ENCODE measurements at places on chromosomes 5 and 9.
A peak's percentile ranks its signal among the peaks of the same experiment; 100 is the strongest.

DNA sequence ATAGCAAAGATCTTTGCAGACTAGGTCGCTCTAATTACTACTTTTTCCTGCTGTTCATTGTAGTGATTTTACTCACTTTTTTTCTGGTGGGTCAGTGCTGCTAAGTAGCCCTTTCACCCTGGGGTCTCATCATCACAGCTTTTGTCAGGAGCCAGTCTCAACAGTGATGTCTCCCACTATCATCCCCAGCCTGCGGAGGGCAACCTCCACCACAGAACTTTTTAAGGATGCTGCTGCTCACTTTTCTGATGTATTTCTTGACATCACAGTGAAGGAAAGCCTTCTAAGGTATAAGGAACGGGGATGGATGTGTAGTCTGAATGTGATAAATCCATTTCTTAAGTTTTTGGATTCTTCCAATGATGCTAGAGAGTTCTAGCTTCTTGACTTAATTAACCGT is 242.5 kb upstream of the RIOK2 start:
- DNase-seq: no peak

DNA sequence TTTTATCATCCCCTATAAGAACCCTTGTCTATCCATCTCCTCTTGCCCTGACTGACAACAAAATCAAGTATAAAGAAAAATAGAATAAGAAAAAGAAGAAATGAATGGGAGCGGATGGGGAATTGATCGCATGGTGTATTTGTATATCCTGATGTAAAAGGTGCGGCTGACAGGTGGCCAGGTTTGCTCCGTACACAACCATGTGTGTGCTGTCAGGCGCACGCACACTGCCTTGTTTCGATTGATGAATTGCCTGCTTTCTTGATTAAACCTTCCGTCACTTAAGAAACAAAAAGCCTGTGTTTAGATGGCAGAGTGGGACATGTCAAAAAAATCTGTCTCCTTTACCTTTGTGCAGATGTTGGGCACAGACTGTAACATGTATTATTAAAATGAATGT is 102.6 kb downstream of the MVB12B start:
- DNase-seq: no peak

GRCh38 chr9:106875529-106875928 is 12.6 kb downstream of the ZNF462 start:
- no peak for DNase-seq

DNA sequence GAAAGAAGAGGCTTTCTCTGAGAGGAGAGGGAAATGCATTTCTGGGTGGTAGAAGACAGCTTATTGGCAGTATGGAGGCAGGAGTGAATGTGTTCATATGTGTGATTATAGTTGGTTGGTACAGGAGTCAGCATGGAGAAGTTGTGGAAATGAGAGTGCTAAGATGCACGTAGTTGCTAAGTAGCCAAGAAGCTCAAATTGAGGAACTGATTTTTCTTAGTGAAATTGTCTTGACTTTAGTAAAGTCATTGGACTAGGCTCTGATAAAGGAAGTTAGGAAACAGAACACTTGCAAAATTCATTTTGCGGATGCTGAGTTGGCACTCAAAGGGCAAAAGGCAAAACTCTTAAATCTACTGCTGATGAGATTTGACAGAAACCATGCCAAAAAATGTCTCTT is 158.9 kb upstream of the VCAN start:
- peak; percentile 9 for DNase-seq

DNA sequence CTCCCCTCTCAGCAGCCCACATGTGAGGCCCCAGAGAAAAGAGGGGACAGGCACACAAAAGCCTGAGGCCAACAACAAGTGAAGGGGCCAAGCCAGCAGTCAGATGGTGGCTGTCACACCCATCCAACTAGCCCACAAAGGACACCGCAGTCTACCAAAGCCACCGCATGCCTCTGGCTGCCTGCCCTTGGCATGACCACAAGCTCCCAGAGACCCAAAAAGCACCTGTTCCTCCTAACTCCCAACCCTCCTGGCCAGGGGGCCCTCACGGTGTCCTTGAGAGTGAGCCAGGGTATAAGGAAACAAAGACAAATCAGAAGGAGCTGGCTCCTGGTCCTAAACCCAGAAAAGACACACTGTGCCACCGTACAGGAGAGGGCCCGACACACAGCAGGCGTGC is 77.8 kb upstream of the LRRTM2 start:
- no peak for DNase-seq

- peak; percentile 21 for DNase-seq
Observed at GRCh38 chr5:39137819-39138451, 63.7 kb upstream of the RICTOR start.

- DNase-seq: no peak
Observed at GRCh38 chr9:19409401-19410194, 789 bp downstream of the ACER2 start.

GRCh38 chr5:105828821-105829220 is 1841.9 kb downstream of the EFNA5 start:
- DNase-seq: no peak

DNA sequence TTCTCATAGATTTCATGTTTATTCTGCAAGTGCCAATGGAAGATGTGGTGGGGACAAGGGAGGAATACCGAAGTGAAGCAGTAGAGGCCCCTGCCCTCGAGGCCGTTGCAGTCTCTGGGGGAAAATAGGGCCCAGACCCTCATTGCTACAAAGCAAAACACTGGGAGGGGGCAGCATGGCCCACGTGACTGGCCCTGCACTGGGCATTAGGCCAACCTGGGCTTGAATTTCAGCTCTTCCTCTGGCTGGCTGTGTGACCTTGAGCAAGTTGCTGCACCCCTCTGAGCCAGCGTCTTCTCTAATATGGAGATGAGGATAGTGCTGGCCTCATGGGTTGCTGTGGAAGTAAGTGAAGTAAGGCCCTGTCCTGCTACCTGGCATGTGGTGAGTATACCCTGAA is 709 bp upstream of the SYNPO start:
- no peak for DNase-seq

Measured in CD4-positive, alpha-beta T cell treated with Interleukin-15 for 4 hours (primary cell).